Brain pericyte (primary cell): ENCODE measurements at places on chromosomes 6 and 20.

GRCh38 chr6:158978757-158979156, 21.2 kb downstream of the RSPH3 start:
- DNase-seq = no peak

GRCh38 chr6:136494710-136495109, 55.5 kb downstream of the MAP7 start:
- DNase-seq = no peak

DNA sequence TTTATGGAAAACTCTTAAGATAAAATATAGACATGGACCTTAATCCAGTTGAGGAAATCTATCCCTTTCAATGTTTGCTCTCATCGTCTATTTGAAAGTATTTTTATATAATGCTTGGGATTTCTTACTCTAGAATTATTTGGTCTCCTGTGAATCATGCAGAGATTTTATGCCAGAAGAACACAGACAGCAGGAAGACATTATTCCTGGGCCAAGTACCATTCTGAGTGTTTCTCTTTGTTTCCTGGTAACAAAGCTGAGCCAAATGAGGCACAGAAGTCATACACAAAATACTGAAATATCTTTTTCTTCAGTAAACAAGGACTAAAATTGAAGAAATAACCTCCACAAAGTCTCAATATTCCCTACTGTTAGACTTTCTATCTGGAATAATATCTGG, 538.2 kb upstream of the EYS start:
- no peak for DNase-seq

- no peak for DNase-seq
These were observed 59.1 kb upstream of the KCNK16 start for GRCh38 chr6:39381550-39382140.

DNA sequence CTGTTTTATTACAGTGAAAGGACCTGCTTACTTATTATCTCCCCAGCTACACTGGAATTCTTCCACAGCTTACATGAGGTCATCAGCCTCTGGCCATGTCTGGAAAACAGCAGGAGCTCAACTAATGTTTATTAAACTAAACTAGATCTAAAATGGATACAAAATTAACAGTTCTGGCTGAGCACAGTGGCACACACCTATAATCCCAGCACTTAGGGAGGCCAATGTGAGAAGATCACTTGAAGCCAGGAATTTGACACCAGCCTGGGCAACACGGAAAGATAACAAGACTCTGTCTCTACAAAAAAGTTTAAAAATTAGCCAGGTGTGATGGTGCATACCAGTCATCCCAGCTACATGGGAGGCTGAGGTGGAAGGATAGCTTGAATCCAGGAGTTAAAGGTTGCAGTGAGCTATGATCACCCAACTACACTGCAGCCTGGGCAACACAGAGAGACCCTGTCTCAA, 220.8 kb upstream of the MARCKS start:
- no peak for DNase-seq
